ENCODE measurements at places on chromosomes 7 and 10.

- DNase-seq = no peak
Measured at GRCh38 chr7:98418271-98418635, 17.4 kb upstream of the BAIAP2L1 start.

DNA sequence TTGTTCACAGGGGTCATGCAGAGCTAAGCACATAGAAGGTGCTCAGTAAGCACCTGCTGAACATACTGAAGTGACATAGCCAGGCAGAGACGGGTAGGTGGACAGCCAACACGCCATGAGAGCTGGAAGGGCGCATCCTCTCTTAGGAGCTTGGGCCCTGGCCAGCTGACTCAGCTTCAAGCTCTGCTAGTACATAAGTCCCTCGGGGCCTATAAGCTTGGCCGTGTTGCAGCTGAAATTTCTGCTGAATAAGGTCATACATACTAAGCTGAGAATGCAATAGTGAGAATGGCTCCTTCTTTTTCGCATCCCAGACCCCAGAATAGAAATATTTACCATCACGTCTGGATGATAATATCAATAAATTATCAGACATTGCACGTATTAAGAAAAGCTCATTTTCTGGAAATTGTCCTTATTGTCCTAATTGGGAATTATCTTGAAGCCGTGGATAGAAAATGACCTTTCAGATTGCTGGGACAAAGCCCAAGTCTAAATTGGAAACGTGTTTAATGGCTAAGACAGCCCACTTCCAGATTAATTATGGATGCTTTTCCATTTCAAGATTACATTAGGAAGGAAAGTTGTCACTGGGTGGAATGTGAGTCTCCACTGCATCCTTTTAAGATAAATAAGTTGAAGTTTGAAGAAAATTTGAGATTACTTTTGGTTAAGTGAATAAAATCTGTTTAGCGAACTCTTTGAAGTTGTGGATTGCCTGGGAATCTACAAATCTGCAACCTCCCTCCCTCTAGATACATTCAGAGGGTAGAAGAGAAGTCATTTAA, 287.1 kb upstream of the C7orf33 start:
- peak; percentile 48 for DNase-seq

DNA sequence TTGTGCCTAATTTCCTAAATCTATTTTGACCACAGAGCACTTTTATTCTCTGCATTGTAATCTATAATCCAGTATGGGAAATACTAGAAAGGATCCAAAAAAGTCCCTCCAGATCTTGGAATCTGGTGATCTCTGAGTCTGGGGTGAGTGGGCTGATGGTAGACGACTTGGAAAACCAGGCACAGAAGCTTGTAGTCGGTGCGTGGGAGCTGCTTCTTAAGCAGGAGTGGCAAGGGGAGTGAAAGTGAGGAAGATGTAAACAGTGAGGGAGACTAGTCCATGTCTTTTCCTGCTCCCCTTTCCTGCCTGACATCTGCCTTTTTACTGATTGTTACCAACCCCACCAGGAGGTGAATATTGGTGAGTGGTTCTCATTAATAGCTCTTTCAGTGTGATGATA, 6.8 kb downstream of the AUTS2 start:
- no peak for DNase-seq

DNA sequence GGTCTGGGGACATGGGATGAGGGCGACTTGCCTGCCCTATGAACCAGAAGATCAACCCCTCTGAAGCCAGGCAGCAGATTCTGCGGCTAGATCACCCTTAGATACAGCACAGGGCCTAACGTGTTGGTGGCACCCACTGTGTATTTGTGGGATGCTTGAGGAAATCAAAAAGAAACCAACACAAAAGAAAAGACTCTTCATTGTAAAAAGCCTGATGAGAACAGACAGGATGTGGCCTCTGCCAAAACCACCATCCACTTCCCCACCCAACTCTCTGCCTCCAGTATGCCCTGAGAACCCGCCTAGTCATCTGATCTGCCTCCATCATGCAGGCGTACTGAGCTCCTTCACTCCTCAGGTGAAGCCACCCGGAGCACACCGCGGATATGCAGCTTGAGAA, 97.2 kb upstream of the INSYN2A start:
- DNase-seq = no peak

GRCh38 chr7:123190109-123190831, 9.5 kb downstream of the SLC13A1 start:
- no peak for DNase-seq

- no peak for DNase-seq
Measured at GRCh38 chr10:89398003-89398749, 5.8 kb downstream of the IFIT1 start.

DNA sequence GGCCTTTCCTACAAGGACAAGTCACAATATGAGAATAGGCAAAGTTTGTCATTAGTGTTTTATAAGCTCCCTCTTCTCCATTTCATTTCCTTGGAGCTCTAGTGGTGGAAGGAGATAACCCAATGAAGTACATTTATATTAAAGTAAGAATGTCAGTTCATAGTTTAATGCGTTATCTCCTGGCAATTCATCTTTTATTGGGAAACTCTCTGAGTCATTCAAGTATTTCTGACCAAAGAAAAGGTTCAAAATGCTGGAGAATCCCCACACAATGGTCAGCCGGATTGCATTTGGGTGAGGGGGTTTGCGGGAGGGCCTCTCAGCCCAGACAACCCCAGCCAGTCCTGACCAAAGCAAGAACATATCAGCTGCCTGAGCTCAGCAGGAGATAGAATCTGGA, 321.5 kb upstream of the NRP1 start:
- DNase-seq = no peak

- no peak for DNase-seq
Measured at GRCh38 chr7:103640031-103640779, 194.2 kb upstream of the SLC26A5 start.

DNA sequence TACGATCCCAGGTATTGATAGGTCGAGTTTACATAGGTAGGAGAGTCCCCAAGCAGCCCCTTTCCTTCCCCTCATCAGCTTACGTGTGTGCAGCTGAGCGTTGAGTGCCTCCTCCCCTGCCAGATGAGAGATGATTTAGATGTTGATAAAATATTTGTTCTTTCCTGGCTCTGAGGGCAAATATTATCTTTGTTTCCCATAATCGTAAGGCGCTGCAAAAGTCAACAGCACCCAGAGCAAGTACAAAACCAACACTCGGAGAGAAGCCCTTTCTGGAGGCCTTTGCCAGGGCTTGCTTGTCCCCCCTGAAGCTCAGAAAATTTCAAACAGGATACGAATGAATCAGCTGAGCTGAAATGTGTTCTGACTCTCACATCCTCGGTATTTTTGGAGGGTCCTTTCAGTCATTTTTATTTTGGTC, 683.2 kb downstream of the LRMDA start:
- DNase-seq = no peak

DNA sequence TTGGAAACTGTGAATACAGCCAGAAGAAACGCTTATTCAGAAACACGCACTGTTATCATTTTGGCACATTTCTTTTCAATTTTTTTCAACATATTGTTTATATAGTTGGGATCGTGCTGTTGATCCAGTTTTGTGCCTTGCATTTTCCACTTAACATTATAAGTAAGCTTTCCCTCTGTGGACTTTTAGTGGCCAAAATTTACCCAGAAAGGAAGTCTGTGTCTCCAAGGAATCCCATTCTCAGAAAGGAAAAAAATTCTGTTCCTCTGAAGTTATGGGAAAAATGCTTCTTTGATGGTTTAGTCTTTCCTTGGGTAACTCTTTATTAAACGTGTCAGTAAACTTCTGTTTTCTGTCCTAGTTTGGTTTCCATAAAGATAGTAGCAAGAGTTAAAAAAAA, 280.0 kb downstream of the REEP3 start:
- no peak for DNase-seq

- DNase-seq = no peak
Measured at GRCh38 chr7:73905360-73905759, 44.4 kb downstream of the TMEM270 start.

- no peak for DNase-seq
Measured at GRCh38 chr10:120987359-120987758, 136.2 kb downstream of the WDR11 start.

GRCh38 chr7:23106823-23107663, 1.5 kb downstream of the KLHL7 start:
- DNase-seq = no peak

- DNase-seq = peak; percentile 78
Measured at GRCh38 chr10:103658049-103658577, 164.6 kb downstream of the NEURL1 start.

DNA sequence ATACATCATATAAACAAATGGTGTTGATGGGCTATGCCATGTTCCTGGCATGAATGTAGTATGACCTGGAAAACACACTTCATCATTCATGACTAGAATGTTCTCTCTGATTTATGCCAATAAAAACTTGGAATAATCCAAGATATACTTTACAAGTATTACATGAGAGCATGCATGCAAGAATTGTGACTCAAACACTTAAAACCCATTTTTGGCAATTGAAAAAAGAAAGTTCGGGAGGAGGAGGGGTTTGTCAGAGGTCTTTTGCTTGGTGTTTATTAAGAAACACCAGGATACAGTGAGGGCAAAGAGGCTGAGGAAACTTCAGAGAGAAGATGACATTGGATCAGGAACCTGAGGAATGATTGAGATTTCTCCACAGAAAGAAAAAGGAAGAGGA, 10.2 kb upstream of the CUL1 start:
- DNase-seq = no peak

DNA sequence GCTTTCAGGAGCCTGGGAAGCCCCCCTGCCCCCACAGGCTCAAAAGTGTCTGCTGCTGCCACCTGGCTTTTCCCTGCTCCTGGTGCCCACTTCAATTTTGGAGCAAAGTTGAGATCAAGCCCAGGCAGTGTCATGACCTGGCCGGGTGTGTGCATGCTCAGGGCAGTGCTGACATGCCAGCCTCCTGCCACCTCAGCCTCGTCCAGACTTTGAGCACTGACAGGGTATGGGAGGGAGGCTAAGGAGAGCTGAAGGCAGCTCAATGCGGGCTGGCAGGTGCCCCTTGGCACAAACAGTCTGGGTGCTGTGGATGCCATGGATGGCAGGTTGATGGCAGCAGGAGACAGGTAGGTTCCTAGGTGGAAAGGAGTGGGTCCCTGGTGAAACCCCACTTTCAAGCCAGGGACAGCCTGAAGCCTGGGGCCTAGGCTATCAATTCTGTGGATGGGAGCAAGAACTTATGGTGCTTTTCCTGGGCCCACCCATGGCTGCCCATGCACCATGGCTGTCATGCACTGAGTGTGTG, 12.3 kb upstream of the ECHDC3 start:
- DNase-seq = no peak

GRCh38 chr10:129546106-129546505, 79.1 kb downstream of the MGMT start:
- no peak for DNase-seq

DNA sequence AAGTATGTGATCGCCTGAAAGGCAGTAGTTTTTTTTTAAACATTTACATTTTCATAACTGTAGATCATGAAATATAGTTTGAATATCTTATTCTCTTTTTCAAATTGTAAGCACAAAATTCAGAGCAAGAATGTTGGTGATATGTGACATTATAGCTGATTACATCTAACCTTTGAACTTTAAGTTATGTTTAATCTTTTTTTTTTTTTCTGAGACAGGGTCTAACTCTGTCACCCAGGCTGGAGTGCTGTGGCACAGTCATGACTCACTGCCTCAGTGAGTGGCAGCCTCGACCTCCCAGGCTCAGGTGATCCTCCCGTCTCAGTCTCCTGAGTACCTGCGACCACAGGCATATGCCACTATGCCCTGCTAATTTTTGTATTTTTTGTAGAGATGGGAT, 278.7 kb upstream of the NEBL start:
- DNase-seq = no peak

DNA sequence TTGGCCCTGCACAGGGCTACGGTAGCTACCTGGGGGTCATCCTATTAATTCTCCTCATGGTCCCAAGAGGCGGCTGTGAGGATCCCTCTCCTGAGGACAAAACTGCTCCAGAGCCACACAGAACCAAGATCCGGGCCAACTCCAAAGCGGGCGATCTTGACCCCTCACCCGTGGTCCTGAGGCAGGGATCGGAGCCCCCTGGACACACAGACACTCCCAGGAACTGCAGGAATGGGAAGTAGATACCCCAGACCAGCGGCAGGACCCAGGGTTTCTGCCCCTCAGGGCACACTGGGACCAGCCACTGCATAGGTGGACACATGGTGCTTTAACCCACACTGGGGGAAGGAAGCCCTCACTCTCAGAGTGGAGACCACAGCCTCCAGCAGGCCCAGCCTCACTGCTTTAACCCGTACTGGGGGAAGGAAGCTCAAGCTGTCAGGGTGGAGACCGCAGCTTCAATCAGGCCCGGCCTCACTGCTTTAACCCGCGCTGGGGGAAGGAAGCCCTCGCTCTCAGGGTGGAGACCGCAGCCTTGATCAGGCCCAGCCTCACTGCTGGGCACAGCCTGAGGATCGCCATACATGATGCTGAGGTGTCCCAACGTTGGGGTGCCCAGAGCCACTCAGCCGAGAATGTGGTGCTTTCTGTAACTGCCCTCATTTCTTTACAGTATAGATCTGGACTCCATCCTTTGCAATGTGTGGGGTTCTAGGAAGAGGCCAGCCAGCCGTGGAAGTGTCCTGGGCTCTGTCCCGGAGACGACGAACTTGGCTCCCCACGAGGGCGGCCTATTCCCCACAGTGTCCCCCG, 60.1 kb downstream of the DIP2C start:
- DNase-seq = no peak

GRCh38 chr7:121072826-121073225, 84.3 kb downstream of the CPED1 start:
- DNase-seq = no peak

GRCh38 chr10:113859261-113859660, 4.8 kb downstream of the NHLRC2 start:
- no peak for DNase-seq

GRCh38 chr7:159142199-159142598, 2.5 kb downstream of the VIPR2 start:
- DNase-seq = no peak

DNA sequence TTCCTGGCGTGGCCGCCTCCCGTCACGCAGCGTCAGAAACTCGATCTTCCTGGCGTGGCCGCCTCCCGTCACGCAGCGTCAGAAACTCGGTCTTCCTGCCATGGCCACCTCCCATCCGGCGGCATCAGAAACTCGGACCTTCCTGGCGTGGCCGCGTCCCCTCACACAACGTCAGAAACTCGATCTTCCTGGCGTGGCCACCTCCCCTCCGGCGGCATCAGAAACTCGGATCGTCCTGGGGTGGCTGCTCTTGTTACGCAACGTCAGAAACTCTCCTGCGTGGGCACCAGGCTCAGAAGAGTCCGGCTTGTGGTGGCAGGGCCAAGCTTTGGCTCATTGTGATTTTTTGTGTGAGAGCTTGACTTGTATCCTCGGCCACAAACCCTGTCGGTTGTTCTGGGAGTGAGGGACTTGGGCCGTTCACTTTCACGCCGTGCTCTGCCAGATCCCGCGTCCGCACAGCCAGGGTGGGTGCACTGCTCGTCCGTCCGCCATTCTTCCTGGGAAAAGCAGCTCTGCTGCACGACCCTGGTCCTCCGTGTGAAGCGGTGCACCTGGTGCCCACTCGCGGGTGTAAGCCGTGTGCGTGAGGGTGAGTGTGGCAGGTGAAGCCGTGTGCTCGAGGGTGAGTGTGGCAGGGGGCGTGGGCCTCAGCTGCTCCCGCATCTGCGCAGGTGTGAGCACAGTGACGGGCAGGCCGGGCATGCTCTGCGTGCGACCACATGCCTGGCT, 49.4 kb upstream of the SUN1 start:
- no peak for DNase-seq
